ENCODE measurements at places on chromosomes 5 and 9.

- no peak for DNase-seq
Measured at GRCh38 chr5:68476854-68477253, 261.3 kb downstream of the PIK3R1 start.

DNA sequence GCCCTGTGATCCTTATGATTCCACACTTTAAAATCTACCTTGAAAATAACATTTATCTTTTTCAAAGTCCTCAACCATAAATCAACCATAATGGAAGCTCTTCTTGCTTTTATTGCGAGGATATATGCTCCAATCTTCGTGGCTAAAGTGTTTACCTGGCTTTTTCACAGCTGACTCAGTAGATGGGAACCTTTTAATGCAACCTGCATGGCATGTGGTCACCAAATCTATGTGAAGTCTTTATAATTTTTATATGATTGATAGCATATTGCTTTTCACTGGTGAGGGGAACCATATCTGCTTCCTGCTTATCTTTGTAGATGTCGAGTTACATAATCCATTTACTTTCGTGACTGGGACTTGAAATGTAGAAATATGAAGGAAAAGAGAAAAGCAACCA is 47.1 kb upstream of the TLX3 start:
- DNase-seq, result no peak

- DNase-seq, result no peak
Measured at GRCh38 chr5:173047838-173048105, 8.4 kb upstream of the CREBRF start.

DNA sequence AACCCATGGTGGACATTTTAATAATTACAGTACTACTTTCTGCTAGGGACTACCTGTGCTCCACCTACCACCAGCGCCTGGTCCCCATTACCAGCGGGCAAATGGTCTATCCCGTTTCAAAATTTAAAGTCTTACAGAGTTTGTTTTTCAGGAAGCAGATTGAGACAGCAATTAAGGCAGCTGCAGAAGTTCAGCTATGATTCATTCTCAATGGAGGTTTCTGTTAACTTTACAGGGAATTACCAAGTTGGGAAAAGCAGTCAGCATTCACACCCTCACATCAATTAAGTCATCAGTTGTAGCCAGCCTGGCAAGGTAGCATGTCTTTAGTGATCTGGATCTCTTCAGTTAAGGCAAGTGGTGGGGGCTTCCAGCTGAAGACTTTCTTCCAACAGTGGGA is 410.6 kb upstream of the DAB2 start:
- DNase-seq, result no peak

GRCh38 chr5:63025679-63026078 is 447.1 kb downstream of the LRRC70 start:
- DNase-seq, result no peak

DNA sequence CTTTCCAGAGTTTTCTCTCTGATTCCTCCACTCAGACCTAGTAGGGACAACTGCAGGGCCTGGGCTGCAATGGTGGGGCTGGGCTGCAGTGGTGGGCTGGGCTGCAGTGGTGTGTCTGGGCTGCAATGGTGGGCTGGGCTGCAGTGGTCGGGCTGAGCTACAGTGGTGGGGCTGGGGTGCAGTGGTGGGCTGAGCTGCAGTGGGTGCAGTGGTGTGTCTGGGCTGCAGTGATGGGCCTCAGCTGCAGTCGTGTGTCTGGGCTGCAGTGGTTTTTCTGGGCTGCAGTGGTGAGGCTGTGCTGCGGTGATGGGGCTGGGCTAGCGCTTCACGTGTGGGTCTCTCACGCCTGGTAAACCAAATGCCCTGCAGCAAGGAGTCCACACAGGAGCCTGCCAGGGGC is 27.4 kb downstream of the ABO start:
- DNase-seq, result no peak

DNA sequence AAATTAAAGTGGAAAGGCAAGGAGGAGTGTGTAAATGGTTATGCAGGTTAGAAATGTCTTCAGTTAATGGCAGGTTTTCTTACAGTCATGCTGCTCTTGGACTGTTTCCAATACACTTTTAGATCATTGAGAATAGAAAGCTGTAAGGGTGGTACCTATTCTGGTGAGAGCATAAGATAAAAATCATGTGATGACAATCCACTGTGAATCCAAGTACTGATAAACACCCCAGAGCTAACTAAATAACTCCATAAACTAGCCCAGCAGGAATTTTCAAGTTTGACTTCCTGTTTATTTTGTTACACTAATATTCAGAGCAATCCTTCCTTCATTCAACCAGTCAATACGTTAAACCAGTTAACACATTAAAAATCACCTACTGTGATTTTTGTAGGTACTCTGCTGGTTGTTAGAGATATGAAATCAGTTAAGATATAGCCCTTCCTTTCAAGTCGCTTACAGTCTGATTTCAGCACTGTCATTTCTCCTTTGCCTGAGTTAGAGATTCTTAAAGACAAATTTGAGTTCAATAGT is 22.6 kb downstream of the VCAN start:
- no peak for DNase-seq

GRCh38 chr9:124654431-124654830 is 116.7 kb downstream of the NR6A1 start:
- DNase-seq, result no peak

GRCh38 chr9:83588256-83588655 is 34.7 kb upstream of the IDNK start:
- DNase-seq, result no peak

DNA sequence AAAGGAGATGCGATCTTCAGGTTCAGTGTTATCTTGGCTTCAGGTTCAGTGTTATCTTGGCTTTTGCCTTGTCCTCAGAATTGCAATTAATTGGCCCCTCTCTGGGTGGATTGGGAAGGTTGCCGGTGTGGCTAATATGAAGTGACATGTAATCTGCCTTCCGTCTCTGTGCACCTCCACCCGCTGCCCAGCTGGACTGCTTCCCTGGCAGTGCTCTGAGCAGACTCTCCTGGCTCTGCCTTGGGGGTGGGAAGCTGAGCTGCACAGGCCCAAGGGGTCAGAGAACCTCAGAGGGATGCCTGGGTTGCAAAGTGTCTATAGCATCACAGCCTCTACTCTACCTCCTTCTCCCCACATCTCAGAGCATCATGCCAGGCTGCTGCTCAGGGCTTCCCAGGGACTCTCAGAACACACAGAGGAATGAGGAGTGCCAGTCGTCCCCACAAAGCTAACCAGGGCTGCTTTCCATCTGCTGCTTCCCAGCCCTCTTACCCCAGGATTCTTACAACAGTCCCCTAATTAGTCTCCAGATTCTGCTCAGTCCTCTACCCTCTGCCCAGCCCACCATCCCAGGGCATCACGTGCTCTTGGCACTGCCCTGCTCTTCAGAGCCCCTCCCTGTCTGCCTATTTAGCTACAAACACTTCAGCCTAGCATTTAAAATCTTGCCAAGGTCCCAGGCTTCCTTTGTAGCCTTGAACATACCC is 54.4 kb upstream of the AFAP1L1 start:
- no peak for DNase-seq

- no peak for DNase-seq
Measured at GRCh38 chr5:65100911-65101631, 332.3 kb downstream of the CWC27 start.

DNA sequence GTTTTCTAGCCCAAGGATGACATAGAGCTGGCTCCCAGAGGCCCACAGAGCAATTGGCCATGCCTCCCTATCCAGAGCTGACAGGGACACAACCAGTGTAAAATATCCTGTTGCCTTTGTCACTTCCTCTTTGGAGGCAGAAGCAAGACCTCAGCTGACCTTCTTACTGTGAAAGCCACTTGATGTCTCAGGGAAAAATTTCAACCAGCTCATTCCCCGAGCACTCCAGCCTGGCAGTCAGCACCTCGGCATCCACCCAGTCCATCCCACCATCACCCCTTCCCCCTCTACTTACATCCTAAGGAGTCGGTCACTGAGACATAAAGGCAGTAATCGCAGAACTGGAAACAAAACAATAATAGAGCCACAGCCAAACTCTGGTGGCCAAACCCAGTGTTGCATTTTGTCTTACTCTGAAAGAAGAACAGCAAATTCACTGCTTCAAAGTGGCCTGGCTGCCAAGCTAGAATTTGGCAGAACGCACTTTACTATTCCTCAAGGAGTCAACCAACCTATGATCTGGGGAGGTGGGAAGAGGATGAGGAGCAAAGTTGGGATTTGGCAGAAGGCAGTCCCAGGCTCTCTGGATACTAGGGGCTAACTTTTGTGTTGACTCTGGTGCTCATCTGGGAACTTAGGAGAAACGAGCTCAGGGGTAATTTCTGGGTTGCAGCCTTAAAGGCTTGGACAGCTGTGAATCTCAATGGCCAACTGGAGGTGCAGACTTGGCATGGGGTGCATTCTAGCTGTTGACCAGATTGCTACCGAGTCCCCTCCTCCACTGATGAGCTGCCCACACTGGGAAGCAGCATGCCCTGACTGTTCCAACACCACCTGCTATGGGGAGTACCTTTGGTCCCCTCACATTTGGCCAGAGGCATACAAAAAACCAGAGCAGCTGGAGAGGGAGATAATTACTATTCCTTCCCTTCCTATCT is 13.6 kb downstream of the NIPAL4 start:
- no peak for DNase-seq

DNA sequence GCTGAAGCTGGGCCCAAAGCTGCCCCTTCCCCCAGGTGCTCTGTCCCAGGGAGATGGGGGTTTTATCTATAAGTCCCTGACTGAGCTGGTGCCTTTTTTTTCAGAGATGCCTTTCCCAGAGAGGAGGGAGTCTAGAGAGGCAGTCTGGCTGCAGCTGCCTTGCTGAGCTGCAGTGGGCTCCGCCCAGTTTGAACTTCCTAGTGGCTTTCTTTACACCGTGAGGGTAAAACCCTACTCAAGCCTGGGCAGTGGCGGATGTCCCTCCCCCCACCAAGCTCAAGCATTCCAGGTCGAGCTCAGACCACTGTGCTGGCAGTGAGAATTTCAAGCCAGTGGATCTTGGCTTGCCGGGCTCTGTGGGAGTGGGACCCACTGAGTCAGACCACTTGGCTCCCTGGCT is 41.3 kb downstream of the CAVIN4 start:
- DNase-seq, result no peak

- no peak for DNase-seq
Measured at GRCh38 chr9:38041564-38042243, 27.3 kb downstream of the SHB start.

GRCh38 chr5:114940709-114941108 is 229.0 kb downstream of the TRIM36 start:
- no peak for DNase-seq

DNA sequence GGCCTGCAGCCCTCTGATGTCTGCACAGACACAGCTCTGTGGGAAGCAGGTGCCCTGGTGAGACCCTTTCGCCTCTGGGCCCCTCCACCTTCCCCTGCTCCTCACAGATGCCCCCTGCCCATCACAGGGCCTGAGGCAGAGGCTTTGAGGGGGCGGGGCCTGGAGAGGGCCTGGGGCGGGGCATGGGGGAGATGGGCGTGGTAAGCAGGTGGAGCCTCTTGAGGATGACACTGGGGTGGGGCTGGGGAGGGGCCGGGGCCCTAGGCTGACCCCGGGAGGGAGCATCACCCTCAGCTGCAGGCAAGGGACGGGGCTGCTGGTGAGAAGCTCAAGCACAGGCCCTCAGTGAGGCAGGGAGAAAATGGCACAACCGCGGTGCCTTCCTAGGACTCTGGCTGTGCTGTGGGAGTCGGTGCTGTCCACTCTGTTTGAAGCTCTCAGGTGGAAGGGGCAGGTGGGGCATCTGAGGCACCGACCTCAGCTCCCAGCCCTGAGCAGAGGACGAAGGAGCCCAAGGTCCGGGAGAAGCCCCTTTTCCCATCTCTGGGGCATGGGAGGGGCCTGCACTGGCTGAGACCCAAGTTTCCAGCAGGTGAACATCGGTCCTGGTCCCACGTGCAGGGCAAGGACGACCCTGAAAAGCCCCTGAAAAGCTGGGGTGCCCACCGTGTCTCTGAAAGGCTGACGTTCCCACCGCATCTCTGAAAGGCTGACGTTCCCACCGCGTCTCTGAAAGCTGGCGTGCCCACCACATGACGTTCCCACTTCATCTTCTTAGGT is 17.5 kb upstream of the SLC9A3 start:
- no peak for DNase-seq

GRCh38 chr5:162026803-162027202 is 40.8 kb upstream of the GABRG2 start:
- no peak for DNase-seq

DNA sequence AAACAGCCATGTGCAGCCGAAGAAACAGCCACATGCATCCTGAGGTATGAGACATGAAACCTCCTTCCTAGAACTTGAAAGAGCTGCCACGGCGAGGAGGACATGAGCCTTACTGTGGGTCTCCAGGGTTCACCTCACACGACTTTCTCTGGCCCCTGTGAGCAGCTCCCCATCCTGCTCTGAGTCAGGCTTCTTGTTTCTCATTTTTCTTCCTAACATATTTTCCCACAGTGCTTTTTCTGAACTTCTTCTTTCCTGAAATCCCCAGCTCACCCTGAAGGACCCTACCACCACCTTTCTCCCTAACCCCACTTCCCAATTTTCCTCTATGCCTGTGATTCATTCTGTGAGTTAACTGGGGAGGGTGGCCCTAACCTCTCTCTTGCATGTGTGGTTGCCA is 33.7 kb upstream of the ADRB2 start:
- DNase-seq, result no peak

DNA sequence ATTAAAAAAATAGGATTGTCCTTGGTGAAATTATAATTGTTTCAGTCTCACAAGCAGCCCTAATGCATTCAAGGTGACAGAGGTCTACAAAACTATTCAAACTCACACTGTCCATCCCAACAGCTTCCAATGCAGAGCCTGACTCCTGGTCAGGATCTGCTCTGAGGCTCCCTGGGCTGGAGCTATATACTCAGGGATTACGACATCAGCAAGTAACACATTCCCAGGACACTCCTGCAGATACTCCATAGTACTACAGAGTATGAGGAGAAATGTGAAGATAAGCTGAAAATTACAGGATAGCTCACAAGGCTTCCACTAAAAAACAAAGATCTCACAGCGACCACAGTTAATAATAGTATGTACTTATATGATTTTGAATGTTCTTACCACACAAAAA is 130.1 kb downstream of the AUH start:
- no peak for DNase-seq

DNA sequence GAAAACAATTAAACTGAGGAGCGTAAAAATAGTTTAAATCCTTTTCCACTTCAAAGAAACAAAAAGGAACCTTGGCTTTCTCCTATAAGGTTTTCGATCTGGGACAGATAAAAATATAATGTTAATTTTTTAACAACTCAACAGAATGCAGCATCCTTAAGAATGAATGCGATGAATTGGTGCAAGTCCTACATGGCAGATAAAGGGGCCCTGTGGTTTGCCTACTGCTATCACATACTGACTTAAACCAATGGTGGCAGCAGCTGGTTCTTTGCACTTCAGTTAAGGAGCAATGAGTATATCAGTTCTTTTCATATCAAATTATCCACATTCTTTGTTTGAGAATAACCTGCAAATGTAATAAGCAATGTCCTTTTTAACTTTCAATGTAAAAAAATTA is 12.4 kb upstream of the TYRP1 start:
- no peak for DNase-seq

DNA sequence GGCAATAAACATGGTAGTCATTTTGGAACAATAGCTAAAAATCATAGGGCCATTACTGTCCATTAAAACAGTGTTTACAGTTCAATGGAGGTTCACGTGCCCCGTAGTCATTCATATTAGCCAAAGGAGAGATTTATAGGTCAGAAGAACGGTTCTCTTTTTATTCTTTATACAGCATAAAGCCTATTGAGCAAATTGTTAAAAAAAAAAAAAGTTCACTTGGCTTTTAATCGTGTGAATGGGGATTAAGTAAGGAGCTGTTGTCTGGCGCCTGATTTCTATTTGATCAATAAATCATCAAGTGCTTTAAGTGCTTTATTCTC is 69.1 kb upstream of the TBCA start:
- DNase-seq, result no peak

Measured in D721Med (cell line).